Stimulated activated CD8-positive, alpha-beta memory T cell treated with anti-CD3 and anti-CD28 coated beads, Interleukin-2, amount 100 ng/mL, for 48 hours (primary cell): ENCODE measurements at places on chromosomes 6 and 20.

DNA sequence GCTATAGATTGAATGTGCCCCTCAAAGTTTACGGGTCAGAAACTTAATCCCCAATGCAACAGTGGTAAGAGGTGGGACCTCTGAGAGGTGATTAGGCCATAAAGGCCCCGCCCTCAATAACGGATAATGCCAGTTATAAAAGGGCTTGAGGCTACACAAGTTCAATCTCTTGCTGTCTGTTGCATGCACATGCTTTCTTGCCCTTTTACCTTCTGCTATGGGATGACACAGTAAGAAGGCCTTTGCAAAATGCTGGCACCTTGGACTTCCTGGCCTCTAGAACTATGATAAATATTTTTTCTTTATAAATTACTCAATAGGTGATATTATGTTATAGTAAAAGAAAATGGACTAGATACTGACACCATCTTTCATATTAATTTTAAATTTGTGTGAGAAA, 806.1 kb downstream of the TENT5A start:
- DNase-seq = no peak

DNA sequence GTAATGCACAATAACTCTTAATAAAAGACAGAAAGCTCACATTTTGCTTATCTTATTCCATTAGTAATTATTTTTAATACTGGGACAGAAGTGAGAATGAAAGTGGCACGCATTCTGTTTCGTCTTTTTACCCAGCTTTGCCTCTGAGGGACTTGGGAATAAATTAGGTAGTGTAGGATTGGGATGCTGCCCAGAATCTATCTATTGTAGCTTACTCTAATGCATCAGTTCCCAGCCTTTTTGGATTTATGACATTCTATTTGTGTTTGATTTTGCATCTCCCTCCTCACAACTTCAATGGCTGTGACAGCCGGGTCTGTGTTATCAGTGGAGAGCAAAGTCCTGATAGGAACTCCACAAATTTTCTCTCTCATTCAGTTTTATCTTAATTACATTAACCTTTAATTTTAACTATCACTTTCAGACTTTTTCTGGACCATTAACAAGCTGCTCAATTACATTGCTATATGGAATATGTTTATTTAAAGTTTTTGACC, 62.9 kb upstream of the TULP4 start:
- no peak for DNase-seq

GRCh38 chr6:168163096-168163731, 84.2 kb upstream of the FRMD1 start:
- DNase-seq = no peak

GRCh38 chr6:39801456-39802251, 9.5 kb downstream of the DAAM2 start:
- DNase-seq = no peak

GRCh38 chr20:41508335-41508734, 109.8 kb downstream of the CHD6 start:
- DNase-seq = no peak
